Stimulated activated CD4-positive, alpha-beta T cell treated with anti-CD3 and anti-CD28 coated beads, Interleukin-4, amount 100 ng/mL, for 48 hours (primary cell): ENCODE measurements at places on chromosomes 12 and 14.
A peak's percentile ranks its signal among the peaks of the same experiment; 100 is the strongest.

DNA sequence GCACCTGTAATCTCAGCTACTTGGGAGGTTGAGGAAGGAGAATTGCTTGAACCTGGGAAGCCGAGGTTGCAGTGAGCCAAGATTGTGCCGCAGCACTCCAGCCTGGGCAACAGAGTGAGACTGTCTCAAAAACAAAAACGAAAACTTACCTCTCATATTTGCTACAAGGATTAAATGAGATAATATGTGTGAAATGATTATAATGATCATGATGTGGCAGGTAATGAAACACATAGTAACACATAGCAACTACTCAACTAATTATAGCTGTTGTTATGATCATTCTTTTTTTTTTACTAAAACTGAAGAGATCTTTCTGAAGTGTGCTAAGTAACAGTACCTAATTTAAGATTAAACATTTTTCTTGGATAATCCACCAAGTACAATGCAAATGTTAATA lies 30.1 kb downstream of the RPGRIP1 start:
- DNase-seq = no peak

DNA sequence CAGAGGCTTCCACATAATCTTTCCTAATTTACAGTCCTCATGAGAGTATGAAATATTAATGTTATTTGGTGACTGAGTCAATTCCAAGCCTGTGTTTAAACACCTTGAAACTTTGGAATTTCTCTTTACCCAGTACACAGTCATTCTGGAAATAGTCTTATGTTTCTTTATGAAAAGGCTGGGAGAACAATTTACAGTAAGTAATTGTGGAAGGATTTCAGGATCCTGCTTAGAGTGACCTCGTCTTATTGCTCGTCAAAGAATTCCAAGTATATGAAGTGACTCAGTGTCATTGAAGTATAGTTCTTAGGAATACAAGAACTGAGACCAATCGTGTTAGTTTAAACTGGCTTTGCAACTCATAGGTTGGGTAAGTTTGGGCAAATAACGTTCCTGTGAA lies 634.2 kb downstream of the SLC16A7 start:
- DNase-seq = no peak

GRCh38 chr14:91349481-91350074 lies 68.0 kb downstream of the CCDC88C start:
- DNase-seq = peak; percentile 33

DNA sequence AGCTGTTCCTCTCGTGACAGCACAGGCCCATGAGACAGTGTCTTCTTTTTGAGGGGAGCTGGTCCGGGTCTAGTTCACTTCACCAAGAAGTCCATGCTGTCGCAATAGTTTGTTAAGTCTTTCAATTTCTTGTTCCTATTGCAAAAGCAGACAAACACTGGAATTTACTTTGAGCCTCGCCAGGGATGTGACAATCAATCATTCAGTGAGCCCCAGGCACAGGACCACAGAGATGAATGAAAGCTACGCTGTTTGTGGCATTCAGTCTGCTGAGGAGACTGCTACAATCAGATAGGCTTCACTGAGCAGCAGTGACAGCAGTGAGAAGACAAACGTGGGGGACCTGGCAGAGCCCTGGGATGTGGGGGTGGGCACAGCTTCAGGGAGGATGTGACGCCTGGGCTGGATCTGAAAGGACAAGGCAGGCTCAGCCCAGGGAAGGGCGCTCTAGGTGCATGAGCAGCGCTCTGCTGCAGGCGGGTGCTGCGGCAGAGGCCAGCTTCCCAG lies 35.5 kb downstream of the TCTN1 start:
- DNase-seq = no peak

DNA sequence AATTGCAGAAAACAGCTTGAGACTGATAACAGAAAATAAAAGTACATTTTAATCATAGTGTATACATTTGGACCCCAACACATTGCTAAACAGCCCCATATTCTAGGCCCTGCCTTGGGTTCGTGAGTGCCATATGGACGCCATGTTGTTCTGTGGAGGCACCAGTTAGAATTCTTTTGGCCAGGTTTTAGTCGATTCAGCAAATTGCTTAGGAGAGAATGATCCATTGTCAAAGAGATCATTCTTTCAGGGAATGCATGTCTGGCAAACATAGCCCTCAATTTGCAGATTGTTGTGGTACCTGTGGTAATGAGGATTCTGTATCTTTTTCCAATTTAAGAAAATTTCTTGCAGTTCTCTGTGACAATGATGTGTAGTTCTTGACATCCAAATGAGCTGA lies 183.6 kb upstream of the DDHD1 start:
- no peak for DNase-seq

DNA sequence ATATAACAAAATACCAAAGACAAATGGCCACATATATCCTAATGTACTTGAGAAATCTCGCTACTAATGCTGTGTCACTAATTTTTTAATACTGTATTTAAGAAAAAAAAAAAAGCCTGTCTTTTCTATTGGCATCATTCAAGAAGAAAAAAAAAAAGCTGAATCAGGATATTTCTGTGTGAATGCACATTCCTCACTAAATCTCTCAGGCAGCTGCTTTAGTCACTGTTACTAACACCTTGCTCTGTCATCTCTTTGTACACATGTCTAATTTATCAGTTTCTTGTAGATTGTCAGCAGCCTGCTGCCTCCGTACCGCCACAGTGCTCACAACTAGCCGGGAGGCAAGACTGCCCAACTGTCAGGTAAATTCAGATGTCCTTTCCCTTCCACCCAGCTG lies 32.0 kb upstream of the FGD4 start:
- DNase-seq = no peak

GRCh38 chr12:14239935-14240872 lies 125.3 kb upstream of the ATF7IP start:
- no peak for DNase-seq

- no peak for DNase-seq
These were observed 176.0 kb downstream of the KIF26A start for GRCh38 chr14:104314251-104314941.

DNA sequence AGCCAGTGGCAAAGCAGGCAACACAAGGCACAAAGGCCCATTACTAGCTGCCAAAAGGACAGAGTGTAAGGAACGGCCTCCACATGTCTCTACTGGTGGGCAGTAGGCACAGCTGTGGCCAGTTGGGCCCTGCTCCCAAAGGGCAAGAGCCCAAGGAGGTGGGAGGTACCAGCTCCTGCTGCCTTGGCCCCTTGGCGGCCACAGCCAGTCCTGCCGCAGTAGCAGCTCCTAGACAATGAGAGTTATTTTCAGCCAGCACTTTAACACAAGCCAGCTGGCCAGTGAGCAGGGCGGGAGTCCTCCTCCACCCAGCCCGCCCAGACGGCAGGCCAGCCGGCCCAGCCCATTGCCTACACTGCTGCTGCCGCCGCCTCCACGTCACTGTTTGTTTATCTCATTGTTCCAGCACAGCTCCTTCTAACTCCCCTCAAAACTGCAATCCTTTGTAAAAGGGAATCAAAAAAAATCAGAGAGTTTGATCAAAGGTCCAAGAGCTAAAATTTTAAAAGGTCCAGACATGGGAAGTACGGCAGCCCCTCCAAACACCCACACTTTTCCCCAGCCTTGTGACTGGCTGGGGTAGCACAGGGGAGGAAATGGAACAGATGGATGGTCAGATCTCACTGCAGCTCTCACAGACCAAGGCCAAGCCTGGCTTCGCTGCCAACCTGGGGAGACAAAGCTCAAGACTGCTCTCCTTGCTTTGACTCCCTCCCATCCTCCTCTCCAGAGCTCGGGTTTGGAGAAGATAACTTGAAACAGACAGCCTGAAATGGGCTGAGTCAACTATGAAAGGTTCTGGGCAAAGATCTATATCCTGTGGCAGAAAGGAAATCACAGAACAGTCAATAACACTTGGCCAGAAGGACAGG lies 33.5 kb downstream of the FMNL3 start:
- DNase-seq = no peak

GRCh38 chr12:98296462-98297079 lies 218.8 kb upstream of the TMPO start:
- DNase-seq = no peak

- peak; percentile 40 for DNase-seq
These were observed at the start of gene FBLN5 for GRCh38 chr14:91947475-91948184. Gene FBLN5, minus strand, starts transcription at chr14:91947694. Its CDS starts 465 bp downstream, at chr14:91947229.
